ENCODE measurements at places on chromosomes 16 and 17.

DNA sequence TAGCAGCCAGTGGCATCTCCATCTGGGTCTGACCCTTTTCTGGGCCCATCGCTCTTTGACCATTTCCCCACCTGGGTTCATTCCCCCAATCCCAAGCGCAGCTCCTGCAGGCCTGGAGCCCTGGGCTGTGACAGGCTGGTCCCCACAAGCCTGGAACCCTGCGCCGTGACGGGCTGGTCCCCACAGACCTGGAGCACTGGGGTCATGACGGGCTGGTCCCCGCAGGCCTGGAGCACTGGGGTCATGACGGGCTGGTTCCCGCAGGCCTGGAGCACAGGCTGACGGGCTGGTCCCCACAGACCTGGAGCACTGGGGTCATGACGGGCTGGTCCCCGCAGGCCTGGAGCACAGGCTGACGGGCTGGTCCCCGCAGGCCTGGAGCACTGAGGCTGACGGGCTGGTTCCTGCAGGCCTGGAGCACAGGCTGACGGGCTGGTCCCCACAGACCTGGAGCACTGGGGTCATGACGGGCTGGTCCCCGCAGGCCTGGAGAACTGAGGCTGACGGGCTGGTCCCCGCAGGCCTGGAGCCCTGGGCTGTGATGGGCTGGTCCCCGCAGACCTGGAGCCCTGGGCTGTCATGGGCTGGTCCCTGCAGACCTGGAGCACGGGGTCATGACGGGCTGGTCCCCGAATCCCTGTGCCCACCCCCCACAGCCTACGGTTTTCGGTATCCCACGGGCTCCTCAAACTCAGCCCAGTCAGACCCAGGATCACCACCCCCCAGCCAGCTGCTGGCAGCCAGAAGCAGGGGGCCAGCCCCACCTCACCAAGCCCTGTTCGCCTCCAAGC, 16.6 kb downstream of the TMC6 start:
- DNase-seq: peak; percentile 22

GRCh38 chr16:72427783-72428331, 255.9 kb upstream of the PMFBP1 start:
- no peak for DNase-seq

DNA sequence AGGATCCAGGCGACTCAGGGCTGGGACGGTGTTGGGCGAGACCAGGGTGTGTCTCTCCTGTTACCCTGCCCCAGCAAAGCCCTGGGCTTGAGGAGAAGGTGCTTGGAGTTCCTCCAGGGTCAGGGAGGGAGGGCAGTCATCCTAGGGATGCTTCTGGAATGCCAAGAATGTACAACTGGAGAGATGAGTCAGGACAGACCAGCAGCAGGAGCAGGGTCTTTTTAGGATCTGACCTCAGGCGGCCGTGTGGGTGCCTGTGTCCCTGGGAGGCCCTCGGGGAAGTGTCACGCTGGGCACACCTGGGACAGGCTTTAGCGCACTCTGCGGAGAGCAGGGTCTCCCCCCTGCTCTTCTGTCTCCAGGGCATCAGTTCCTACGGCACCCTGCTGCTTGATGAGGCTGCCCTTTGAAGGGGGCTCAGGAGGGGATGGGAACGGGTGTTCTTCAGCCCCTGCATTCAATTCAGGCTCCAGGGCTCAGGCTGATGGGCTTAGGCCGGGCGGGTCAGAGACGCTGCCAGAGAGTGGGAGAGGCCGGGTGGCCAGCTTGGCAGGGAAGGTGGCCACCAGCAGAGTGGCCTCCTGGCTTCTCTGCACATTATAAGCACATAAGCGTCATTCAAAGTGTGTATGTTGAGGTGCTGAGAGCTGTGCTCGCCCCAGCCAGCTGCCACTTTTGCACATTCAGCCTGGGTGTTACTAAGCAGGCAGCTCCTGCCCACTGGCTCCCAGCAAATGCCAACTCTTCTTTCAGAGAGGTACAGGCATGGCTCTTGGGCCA, 8.4 kb upstream of the MTSS2 start:
- DNase-seq: no peak

- no peak for DNase-seq
Measured at GRCh38 chr17:57226793-57227192, 29.5 kb upstream of the MSI2 start.

- DNase-seq: no peak
Measured at GRCh38 chr17:57211543-57211942, 44.8 kb upstream of the MSI2 start.

DNA sequence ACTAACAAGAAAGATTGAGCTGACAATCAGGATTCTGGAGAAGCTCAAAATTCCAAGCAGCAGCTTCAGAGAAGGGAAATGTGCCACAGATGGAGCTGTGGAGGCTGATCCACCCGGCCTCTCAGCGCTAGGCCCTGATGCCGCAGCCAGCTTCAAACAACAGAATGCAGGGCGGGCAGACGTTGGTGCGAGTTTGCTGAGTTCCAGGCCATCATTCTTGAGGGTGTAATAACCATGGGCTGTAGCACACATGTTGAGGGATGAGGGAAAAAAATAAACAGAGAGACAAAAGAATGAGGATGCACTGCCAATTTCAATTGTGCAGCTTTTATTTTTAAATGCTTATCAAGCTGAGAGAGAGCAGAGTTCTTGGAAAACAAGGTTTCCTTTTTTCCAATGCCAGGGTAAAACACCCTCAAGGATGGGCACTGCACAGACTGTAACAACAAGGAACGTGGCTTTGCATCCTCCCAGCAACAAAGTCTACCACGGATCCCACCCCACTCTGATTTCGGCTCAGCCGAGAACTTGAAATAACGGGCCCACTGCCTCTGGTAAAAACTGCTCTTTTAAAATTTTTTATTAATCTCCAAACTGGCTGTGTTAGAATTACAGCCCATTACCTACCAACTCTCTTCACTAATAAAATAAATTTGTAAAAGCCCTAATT, 90.2 kb downstream of the SMG6 start:
- no peak for DNase-seq

- DNase-seq: no peak
Measured at GRCh38 chr16:86527366-86527765, 17.0 kb downstream of the FOXF1 start.
